Naive thymus-derived CD8-positive, alpha-beta T cell (primary cell): ENCODE measurements at places on chromosomes 2 and 18.
A peak's percentile ranks its signal among the peaks of the same experiment; 100 is the strongest.

- no peak for DNase-seq
Measured at GRCh38 chr2:84474176-84474575, 15.1 kb upstream of the SUCLG1 start.

GRCh38 chr2:8271461-8271860, 410.4 kb upstream of the ID2 start:
- DNase-seq, result no peak

GRCh38 chr2:149661844-149662243, 74.3 kb upstream of the MMADHC start:
- no peak for DNase-seq

DNA sequence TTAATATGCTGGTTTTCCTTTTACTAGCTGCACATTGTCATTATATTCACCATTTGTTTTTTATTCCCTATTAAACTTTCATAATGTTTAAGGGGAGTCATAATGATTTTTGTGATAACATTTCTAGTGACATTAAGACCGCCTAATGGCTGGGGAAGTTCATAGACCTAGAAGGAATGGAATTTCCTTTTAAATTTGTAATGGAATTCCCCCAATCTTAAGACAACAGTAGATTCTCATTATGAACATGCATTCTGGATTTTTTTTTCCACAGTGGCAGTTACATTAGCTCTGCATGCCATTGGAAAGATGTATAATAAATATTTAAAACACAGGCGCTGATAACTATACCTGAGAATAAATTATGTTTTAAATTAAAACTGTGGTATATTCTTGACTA, 8.4 kb downstream of the YPEL5 start:
- DNase-seq, result no peak

- no peak for DNase-seq
Measured at GRCh38 chr2:197079832-197080555, 153.5 kb upstream of the PGAP1 start.

- no peak for DNase-seq
Measured at GRCh38 chr18:72742002-72742401, 125.8 kb downstream of the NETO1 start.

- DNase-seq, result no peak
Measured at GRCh38 chr2:218645126-218645525, 14.3 kb downstream of the ZNF142 start.

DNA sequence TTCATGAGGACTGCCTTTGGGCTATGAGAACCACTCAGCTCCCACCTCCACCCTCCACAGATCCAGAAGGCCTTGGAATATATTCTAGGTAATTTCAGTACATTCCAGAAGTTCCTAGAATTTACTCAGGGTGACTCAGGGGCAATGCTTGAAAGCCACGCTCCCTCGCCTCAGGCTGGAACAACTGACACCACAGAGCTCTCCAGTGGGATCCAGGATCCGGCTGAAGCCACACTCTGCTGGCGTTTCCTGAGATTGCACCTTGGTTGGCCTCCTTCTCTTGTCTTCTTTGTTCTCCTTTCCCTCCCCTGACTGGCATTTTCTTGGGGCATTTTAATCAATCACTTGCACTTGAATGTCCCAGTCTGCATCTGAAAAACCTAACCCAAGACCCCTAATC, 92.6 kb upstream of the KCNE4 start:
- no peak for DNase-seq

GRCh38 chr2:69390471-69390870, 3.4 kb upstream of the GFPT1 start:
- no peak for DNase-seq

- no peak for DNase-seq
Measured at GRCh38 chr2:25198576-25198975, 30.2 kb upstream of the POMC start.

GRCh38 chr2:102506743-102507142, 33.7 kb downstream of the SLC9A4 start:
- DNase-seq, result no peak

GRCh38 chr2:157894694-157895435, 18.7 kb upstream of the ACVR1 start:
- DNase-seq, result no peak

GRCh38 chr18:75162467-75162866, 46.5 kb downstream of the PTGR3 start:
- DNase-seq, result no peak

DNA sequence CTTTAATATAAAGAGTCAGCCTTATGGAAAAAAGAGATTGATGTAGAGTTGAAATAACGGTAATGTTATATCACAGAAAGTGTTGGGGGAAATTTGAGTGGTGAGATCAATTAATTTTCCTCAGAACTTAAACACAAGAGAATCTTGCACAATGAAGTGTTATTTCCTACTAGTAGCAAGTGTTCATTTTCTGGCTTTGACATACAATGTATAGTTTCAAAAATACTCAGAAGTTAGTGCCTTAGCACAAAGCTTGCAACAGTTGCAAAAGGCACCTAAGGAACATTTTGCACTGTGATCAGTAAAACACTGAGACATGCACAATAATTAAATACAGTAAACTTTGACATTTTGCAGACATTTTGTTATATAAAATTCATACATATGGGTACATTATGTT, 161.2 kb downstream of the CD226 start:
- no peak for DNase-seq

- no peak for DNase-seq
Measured at GRCh38 chr18:58937887-58938267, 73.2 kb downstream of the ZNF532 start.

- DNase-seq, result no peak
Measured at GRCh38 chr18:10909724-10910123, 239.6 kb downstream of the PIEZO2 start.

DNA sequence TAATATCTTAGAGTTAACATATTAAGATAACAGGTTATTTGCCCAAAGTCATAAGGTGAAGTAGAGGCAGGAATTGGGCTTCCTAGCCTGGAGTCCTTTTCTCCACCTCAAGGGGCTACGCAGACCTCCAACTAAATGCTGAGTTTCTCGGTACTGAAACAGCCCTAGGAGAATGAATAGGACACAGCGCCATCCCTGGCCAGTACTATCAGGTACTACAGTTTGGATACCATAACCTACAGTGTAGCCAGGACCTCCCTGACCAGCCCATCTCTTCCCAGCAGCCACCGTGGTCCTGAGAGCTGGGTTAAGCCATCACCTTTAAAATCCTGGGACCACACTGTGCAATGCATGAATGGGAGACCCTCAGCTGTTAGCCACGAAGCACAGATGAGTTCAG, 15.7 kb downstream of the CASP8 start:
- DNase-seq, result no peak

- no peak for DNase-seq
Measured at GRCh38 chr2:3302751-3303582, 74.7 kb downstream of the EIPR1 start.

GRCh38 chr2:194826241-194826640, 830.8 kb upstream of the SLC39A10 start:
- DNase-seq, result no peak

DNA sequence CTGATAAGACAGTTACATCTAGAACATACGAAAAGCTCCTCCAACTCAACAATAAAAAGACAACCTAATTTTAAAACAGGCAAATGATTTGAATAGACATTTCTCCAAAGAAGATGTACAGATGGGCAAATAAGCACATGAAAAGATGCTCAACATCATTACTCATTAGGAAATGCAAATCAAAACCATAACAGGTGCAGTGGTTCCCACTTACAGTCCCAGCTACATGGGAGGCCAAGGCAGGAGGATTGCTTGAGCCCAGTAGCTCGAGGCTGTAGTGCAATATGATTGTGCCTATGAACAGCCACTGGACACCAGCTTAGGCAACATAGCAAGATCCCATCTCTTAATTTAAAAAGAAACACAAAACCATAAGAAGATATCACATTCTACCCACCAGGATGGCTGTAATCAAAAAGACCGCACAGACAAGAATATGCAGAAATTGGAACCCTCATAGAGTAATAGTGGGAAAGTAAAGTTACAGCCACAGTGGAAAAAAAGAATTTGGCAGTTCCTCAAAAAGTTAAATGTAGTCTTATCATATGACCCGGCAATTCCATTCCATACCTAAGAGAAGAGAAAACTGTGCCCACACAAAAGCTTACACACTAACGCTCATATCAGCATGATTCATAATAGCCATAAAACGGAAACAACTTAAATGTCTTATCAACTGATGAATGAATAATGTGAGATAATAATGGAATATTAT, 30.5 kb upstream of the ARMC9 start:
- DNase-seq, result no peak

DNA sequence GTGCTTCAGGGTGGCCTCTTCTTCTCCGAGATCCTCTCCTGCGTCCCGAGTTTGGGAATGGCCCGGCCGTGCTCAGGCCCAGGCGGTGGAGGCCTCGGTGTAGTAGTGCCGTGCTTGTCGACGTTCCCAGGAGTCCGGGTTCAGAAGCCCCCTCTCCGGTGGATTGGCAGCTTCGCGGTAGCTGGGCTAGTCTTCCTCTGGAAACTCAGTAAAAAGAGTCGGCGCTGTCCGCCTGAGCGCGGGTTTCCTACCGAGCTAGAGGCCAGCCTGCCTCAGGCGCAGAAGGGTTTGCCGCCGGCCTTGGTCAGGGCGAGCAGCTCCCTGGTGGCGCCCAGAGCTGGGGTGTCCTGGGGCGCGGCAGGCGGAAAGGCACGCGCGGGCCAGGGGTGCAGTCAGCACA, 3.2 kb downstream of the RALBP1 start:
- DNase-seq, result no peak

GRCh38 chr2:130744287-130745117, 10.8 kb upstream of the AMER3 start:
- no peak for DNase-seq

DNA sequence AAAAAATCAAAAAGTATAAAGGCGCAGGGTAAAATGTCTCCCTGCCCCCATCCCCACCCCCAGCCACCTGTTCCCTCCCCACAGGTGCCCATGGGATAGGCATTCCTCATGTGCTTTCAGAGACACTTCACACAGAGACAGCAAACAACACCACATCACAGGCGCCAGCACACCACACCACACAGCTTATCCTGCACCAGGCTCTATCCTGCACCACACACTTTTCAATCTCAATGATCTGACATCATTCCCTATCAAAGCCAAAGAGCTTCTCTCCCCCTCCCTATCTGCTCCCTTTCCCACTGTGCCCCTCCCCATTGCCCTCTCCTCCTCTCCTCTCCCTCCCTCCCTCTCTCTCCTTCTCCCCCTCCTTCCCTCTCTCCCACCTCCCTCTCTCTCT, 15.5 kb downstream of the FAM178B start:
- no peak for DNase-seq

DNA sequence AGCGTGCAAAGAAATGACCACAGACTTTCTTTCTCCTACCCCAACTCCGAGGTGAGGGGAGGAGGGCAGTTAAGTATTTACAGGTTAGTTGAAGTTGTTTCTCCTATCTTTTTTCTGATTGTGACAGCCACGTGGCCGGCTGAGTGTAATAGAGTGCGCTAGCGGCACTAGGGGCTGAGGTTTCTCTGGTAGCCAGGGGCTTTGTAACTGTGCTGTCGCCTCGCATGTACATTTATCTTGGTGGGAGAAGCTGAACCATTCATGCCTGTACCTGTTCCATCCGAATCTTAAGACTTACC, 214.1 kb upstream of the STON1 start:
- peak; percentile 40 for DNase-seq

DNA sequence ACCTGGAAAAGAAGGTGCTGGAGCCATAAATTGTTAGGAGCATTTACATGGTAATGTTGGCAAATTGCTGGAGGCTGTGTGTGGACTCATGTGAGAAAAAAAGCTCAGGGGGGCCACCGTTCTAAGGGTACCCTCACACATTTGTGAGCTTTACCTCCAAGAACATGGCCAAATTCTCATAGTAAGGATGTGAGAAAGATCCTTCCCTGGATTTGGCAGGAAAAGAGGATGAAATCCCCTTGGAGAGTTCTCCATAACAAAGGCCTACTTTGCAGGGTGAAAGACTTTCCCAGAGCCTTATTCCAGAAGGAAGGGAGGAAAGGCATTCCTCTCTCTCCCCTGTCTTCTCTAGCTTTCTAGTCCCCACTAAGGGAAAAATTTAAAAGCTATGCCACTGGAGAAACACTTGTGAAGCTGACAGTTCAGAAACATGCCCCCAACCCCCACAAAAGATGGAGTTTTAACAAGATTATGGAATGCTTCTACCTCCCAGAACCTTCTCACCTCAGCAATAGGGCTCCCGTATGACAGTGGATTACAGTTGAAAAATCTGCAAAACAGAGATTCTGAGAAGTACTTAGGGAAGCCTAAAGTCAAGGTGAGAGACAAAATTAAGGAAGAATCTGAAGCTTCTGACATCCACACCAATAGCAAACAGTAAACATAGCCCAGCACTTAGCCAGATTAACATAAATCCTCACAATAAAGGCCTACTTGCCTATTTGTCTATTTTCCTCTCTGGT, 20.2 kb upstream of the ERMN start:
- no peak for DNase-seq

DNA sequence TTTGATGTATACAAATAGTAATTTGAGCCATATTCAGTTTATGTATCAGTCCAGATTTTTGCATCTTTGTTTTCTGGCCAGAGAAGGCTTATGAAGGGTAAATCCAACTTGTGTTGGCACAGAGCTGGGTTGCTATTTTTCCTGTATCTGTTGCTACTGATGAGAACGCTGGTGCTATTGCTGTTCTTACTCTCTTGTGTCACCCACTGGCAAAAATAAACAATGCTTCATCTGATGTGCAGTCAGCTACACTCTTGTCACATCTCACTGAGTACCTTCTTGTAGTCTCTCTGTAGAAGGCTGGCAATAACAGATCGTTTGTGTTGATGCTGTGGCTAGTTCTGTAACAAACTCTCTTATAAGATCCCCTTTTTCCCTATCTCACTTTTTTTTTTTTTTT, 323.4 kb downstream of the CDH19 start:
- DNase-seq, result no peak

GRCh38 chr18:9612215-9612830, 2.0 kb downstream of the PPP4R1 start:
- peak; percentile 20 for DNase-seq

DNA sequence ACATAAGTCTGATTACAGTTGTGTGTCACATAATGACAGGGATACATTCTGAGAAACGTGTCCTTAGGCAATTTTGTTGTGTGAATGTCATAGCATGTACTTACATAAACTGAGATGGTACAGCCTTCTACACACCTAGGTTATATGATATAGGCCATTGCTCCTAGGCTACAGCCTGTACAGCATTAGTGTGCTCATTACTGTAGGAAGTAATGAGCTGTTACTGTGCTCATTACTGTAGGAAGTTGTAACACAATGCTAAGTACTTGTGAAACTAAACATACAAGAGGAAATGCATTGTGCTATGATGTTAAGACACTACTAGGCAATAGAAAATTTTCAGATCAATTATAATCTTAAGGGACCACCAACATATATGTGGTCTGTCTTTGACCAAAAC, 72.8 kb downstream of the UPP2 start:
- no peak for DNase-seq

- no peak for DNase-seq
Measured at GRCh38 chr2:141392517-141393213, 738.2 kb downstream of the LRP1B start.

GRCh38 chr18:1292167-1292566, 387.5 kb downstream of the ADCYAP1 start:
- DNase-seq, result no peak
